Hematopoietic multipotent progenitor cell (in vitro differentiated cells): ENCODE measurements at places on chromosomes 6 and 20.

GRCh38 chr6:164378330-164378729 is 931.1 kb downstream of the C6orf118 start:
- no peak for DNase-seq

GRCh38 chr6:14732844-14733757 is 512.8 kb upstream of the JARID2 start:
- no peak for DNase-seq

DNA sequence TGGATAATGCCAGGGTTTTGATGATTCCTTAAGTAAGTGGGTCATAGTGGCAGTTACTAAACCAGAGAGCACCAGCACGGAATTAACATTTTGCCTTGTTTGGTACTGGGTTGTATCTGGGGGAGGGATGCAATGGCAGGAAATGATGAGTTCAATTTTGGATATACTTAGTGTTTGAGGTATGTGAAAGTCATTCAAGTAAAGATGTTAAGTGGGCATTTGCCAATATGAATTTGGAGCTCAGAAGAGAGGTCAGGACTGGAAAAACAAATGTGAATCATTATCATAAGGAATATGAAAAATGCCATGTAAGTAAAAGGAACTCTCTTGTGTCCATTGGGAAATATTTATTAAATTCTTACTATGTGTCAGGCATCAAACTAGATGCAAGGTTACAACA is 6.2 kb downstream of the PXT1 start:
- DNase-seq = no peak

DNA sequence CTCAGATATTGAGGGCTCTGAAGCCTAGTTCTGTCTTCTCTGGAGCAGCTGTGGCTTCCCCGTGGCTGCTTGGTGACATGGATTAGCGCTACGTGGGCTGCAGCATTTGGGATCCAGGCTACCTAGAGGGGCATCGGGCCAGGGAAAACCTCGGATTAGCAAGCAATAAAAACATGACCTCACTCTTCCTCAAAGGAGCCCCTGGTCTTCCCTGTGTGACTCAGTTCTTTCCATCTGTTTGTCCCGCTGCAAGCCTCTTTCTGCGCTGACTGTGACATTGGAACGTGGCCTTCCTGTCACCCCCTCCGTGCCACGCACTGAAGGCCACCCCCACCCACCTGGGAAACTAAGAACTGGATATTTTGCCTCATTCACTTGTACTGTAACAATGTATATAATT is 3.6 kb downstream of the MRGBP start:
- DNase-seq = no peak

GRCh38 chr6:77030929-77031674 is 432.2 kb downstream of the HTR1B start:
- DNase-seq = no peak

DNA sequence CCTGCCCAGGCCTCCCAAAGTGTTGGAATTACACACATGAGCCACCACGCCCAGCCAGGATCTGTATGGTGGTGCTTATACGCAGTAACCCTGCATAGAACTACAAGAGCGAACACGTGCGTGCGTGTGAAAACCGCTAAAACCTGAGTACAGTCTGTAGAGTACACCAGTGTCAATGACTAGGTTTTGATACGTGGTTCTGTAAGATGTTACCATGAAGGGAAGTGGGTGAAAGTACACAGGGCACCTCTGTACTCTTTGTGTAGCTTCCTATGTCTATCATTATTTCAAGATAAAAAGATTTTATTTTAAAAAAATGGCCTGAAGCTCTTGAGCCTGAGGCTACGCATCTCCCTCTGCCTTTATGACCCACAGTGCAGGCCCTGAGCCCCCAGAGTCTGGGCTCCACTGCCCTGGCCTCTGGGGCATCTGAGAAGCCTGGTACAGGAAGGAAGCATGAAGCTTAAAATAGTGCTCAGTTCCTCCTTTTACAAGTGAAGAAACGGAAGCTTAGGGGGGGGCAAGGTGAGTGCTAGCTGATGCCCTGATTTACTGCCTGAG is 21.6 kb downstream of the LY86 start:
- peak; percentile 28 for DNase-seq

GRCh38 chr6:158789115-158789917 is 29.9 kb downstream of the EZR start:
- peak; percentile 50 for DNase-seq

DNA sequence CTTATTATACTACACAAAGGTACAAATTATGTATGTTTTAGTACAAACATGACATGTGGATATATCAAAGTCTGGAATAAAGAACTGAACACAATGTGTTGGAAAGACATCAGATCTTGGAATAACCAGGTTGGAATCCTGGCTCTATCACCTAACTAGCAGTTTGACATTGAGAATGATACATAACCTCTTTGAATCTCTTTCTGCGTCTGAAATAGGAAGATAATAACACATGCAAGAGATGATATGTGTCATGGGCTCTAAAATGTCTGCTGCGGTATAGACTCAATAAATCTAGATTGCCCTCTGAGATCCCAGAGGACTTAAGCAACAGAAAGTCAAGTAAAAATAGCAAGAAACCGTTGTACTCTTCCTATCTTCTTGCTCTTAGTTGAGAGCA is 66.8 kb upstream of the CCN2 start:
- no peak for DNase-seq

DNA sequence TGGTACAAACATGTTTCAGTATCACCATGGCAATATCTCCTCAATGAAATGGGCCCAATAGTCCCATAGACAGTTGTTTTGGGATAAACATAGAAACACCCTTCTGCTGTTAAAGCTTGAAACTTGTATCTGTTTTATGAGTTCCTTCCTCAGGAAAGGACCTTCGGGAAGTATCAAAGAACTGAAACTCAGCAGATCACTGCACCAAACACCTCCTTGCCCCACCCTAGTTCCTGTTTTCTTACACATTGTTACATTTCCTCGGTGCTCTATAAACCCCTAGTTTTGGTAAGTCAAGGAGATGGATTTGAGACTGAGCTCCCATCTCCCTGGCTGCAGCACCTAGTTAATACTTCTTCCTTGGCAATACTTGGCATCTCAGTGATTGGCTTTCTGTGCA is 73.8 kb upstream of the ECI2 start:
- DNase-seq = peak; percentile 7

- DNase-seq = no peak
Observed at GRCh38 chr20:14219801-14220461, 117.5 kb downstream of the FLRT3 start.

- DNase-seq = no peak
Observed at GRCh38 chr20:49336786-49337185, 58.9 kb upstream of the ZNFX1 start.

GRCh38 chr20:43294031-43294430 is 104.3 kb upstream of the PTPRT start:
- DNase-seq = no peak

- no peak for DNase-seq
Observed at GRCh38 chr6:16383607-16384206, 145.3 kb downstream of the GMPR start.

DNA sequence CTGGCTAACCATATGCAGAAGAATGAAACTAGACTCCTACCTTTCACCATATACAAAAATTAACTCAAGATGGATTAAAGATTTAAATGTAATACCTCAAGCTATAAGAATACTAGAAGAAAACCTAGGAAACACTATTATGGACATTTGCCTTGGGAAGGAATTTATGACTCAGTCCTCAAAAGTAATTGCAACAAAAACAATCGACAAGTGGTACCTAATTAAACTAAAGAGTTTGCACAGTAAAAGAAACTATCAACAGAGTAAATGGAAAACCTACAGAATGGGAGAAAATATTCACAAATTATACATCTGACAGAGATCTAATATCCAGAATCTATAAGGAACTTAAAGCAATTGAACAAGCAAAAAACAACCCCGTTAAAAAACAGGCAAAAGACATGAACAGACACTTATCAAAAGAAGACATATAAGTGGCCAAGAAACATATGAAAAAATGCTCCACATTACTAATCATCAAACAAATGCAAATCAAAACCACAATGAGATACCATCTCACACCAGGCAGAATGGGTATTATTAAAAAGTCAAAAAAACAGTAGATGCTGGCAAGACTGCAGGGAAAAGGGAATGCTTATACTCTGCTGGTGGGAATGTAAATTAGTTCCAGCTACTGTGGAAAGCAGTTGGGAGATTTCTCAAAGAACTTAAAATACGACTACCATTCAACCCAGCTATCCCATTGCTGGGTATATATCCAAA is 31.9 kb downstream of the RALGAPB start:
- no peak for DNase-seq

DNA sequence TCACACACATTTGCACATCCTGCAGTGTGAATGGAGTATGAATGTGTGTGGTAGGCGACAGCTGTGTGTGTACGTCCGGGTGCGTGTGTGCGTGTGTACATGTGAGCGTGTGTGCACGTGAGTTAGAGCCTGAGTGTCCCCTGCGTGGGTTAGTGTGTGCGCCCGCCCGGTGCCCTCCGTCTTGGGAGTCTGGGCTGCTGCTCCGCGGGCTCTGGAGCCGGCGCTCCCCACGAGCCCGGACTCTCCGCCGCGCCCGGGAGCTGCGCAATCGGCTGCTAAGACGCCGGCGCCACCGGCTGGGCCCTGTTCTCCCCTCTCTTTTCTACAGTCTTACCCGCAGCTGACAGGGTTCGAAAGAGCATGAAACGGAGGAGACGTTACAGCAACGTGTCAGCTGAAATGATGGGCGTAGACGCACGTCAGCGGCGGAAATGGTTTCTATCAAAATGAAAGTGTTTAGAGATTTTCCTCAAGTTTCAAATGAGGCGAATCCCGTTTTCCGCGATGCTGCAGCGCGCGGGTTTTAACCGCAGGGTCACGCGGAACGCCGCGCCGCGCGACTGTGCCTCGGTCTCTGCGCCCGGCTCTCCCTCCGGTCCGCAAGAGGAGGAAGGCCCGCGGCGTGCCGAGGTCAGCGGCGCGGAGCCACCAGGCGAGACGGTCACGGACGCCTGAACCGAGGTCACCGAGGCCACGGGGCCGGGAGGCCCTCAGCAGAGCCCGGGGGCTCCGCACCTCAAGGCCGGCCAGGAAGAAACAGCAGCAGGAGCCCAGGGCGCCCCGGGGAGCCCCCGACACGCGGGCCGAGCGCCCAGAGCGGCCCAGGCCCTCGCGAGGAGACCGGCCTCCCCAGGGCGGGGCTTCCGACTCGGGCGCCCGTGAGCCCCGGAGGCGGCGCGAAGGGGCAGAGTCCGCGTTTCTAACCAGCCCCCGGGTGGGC is 95.3 kb upstream of the BHLHE23 start:
- DNase-seq = peak; percentile 42

DNA sequence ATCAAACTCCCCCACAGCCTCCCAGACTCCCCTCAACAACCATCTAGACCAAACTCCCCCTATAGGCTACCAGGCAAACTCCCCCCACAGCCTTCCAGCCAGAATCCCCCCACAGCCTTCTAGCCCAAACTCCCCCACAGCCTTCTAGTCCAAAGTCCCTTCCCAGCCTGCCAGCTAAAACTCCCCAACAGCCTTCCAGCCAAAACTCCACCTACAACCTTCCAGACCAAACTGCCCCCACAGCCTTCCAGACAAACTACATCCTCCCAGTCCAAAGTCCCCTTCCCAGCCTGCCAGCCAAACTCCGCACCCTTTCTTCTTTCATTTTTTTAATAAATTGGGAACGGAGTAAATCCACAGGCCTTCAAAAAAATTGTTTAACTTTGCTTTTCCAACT is 37.4 kb upstream of the SYNDIG1 start:
- DNase-seq = no peak

GRCh38 chr6:124551711-124552233 is 410.5 kb upstream of the RNF217 start:
- DNase-seq = no peak

- no peak for DNase-seq
Observed at GRCh38 chr6:106557837-106558236, 71.5 kb downstream of the RTN4IP1 start.

- DNase-seq = no peak
Observed at GRCh38 chr6:85620308-85620707, 22.4 kb downstream of the SYNCRIP start.
